Psoas muscle (tissue), 8 donors: ENCODE measurements at places on chromosomes 7 and 10. TPM values are rescaled to one million over a fixed set of nuclear protein-coding genes. Genes with fewer than 3 reads are reported as not detected.

DNA sequence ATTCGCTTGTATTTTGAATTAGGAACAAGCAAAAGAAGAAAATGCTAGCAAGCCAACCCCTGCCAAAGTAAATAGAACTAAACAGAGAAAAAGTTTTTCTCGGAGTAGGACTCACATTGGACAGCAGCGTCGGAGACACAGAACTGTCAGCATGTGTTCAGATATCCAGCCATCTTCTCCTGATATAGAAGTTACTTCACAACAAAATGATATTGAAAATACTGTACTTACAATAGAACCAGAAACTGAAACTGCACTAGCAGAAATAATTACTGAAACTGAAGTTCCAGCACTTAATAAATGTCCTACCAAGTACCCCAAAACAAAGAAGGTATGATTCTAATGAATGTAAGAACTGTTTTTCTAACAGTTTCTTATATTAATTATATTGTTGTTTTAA lies 87.9 kb downstream of the KMT2E start:
- H3K4me1 ChIP-seq, result peaks cover 29% of the 10 kb centered on the region
- H3K36me3 ChIP-seq, result no peaks in the 10 kb centered on the region
- H3K4me3 ChIP-seq, result no peak overlapping the region

DNA sequence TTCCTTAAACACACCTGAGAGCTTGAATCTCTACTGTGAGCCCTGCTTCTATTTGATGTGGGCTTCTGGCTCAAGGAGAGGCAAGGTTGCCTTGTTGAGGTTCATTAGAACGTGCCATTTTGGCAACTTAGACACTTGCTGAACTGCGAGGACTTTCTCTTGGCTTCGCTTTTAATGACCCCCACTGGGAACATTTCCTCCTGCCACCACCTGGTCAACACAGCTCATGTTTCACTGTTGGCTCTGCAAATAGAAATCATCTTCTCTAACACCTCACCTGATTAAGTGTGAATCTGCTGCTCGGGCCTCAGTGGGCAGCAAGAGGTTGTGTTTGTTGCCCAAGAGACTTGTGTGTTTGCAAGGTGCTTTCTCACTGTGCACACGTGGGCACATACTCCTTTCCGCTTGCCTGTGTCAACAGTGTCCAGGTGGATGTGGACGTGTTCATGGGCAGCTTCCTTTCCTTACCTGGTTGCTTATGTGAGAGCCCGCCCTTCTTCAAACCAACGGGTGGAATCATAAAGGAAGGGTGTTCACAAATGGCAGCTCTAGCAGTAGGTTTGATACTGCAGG lies 147.0 kb downstream of the NRP1 start:
- no peaks in the 10 kb centered on the region for H3K4me1 ChIP-seq
- no peak for DNase-seq
- no peaks in the 10 kb centered on the region for H3K27me3 ChIP-seq
- peaks cover 14% of the 10 kb centered on the region for H3K36me3 ChIP-seq

DNA sequence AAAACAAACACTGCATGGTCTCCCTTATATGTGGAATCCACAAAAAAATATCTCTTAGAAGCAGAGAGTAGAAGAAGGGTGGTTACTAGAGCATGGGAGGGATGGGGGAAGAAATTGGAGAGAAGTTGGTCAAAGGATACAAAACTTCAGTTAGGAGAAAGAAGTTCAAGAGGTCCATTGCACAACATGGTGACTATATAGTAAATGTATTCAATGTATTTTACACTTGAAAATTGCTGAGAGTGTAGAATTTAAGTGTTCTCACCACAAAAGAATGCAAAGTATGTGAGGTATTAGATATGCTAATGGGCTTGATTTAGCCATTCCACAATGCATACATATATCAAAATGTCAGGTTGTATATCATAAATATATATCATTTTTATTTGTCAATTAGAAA lies 232.0 kb upstream of the CELF2 start:
- no peaks in the 10 kb centered on the region for H3K4me1 ChIP-seq
- no peak for DNase-seq
- H3K27ac ChIP-seq, result no peak overlapping the region
- no peak overlapping the region for H3K4me3 ChIP-seq
- H3K27me3 ChIP-seq, result no peaks in the 10 kb centered on the region
- H3K36me3 ChIP-seq, result no peaks in the 10 kb centered on the region

DNA sequence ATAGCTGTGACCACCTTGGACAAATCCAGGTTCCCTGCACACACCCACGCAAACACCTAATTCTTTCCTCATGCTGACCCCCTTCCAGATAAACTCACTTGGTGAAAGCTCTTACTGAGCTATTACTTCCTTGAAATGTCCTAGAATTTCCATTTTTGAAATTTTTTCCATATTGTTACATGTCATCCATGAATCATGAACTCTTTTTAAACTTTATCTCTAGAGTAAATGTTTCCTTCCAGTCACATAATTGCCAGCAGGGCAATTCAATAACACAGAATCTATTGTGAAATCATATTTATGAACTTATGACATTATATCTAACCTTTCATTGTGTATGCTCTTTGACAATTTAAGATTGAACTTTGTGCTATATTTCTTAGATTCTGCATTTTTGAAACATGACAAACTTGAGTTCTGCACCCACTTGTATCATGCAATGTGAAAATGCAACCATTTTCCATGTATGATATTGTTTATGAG lies 26.8 kb upstream of the FGL2 start:
- no peak for DNase-seq
- H3K27me3 ChIP-seq, result no peaks in the 10 kb centered on the region
- H3K4me1 ChIP-seq, result no peaks in the 10 kb centered on the region
- no peaks in the 10 kb centered on the region for H3K36me3 ChIP-seq

DNA sequence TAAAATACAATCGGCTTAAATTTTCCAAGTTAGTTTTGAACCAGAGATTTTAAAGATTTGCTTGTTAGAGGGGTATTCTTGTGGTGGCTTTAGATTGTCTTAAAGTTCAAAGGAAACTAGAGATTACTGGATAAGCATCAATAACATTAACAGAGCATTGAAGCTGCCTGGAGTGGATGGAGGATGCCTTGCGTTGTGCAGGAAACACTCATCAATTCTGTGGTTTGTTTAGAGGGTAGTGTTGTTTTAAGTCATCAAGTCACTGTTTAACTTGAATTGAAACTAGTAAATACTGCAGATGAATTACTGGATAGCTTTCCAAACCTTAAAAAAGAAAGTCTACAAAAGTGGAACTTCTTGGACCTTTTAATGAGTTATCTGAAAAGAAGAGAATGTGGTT lies 218.6 kb downstream of the CELF2 start:
- H3K27ac ChIP-seq, result no peak overlapping the region
- no peak overlapping the region for H3K4me3 ChIP-seq
- no peaks in the 10 kb centered on the region for H3K36me3 ChIP-seq

DNA sequence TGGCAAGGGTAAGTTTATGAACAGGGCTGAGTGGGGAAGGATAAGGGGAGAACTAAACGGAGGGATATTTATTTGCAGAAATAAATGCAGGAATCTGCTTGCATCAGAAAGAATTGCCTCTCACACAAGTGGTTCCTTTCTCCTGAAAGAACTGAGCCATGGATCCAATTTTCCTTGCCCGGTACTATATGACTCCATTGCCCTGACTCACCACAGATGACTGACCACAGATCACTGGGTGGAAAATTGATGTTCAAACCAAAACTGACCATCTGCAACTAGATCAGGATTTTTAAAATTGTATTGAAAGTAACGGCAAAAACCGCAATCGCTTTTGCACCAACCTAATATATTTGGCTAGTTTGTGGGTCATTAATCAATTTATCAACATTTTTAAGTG lies 6.2 kb upstream of the MACC1 start:
- no peaks in the 10 kb centered on the region for H3K36me3 ChIP-seq
- no peak for DNase-seq
- no peaks in the 10 kb centered on the region for H3K27me3 ChIP-seq
- H3K4me1 ChIP-seq, result no peaks in the 10 kb centered on the region
- H3K27ac ChIP-seq, result no peak overlapping the region

DNA sequence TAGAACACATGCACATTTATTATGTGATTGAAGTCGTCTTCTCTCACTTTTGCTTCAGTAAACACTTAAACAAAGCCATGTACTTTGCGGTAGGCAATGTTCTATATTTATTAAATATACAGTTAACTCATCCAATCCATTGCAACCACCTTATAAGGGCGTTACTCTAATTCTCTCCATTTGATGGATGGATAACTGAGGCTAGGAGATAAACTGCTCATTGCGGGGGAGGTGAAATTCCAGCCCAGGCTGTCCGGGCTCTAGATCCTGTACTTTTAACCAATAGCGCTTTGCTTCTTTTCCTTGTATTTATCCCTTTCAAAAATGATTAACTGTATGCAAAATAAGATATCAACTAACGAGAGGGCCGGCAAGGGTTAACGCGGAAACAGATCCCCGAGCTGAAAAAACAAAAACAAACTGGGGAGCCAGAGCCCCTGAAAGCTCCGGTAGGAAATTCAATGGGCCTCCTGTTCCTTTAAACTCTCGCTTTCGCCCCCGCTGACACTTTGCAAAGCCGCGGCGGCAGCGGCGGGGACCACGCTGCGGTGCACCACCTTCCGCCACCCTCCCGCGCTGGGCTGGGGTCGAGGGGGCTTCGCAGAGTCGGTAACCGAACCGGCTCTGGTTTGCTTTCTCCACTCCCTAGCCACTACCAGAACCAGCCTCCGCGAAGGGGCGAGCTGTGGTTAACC lies 1.0 kb upstream of the PLXDC2 start:
- no peaks in the 10 kb centered on the region for H3K4me1 ChIP-seq
- DNase-seq, result peak; percentile 47
- peak overlapping the region; percentile 83 for H3K4me3 ChIP-seq
- H3K27me3 ChIP-seq, result no peaks in the 10 kb centered on the region
- no peaks in the 10 kb centered on the region for H3K36me3 ChIP-seq

- H3K4me3 ChIP-seq, result no peak overlapping the region
- H3K36me3 ChIP-seq, result no peaks in the 10 kb centered on the region
- DNase-seq, result peak; percentile 20
- no peaks in the 10 kb centered on the region for H3K27me3 ChIP-seq
These were observed 613.5 kb downstream of the PTPRN2 start for GRCh38 chr7:157973971-157974677.

- no peak overlapping the region for H3K27ac ChIP-seq
- DNase-seq, result no peak
- H3K4me3 ChIP-seq, result no peak overlapping the region
- H3K36me3 ChIP-seq, result no peaks in the 10 kb centered on the region
- no peaks in the 10 kb centered on the region for H3K4me1 ChIP-seq
- peaks cover 4% of the 10 kb centered on the region for H3K27me3 ChIP-seq
These were observed 54.6 kb upstream of the ZNF32 start for GRCh38 chr10:43703286-43703685.

DNA sequence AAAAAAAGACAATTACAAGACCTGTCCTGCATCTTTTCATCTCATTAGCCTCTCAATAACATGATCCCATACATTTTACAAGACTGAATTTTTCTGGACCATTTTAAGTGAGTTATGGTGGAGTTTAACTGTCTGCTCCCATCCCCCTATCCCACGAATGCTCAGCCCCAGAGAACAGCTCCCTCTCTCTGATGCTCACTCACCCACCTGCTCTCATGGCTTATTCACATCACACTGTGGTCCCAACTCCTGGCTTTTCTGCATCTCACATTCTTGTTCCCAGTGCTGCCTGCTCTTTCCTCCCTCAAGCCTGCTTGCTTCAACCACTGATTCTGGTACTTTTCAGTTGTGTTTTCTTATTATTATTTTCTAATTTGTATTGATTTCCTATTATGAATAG lies 20.4 kb upstream of the CCSER2 start:
- H3K4me1 ChIP-seq, result no peaks in the 10 kb centered on the region
- H3K27me3 ChIP-seq, result peaks cover 3% of the 10 kb centered on the region
- no peak overlapping the region for H3K27ac ChIP-seq
- no peak for DNase-seq
- H3K4me3 ChIP-seq, result no peak overlapping the region
- no peaks in the 10 kb centered on the region for H3K36me3 ChIP-seq

DNA sequence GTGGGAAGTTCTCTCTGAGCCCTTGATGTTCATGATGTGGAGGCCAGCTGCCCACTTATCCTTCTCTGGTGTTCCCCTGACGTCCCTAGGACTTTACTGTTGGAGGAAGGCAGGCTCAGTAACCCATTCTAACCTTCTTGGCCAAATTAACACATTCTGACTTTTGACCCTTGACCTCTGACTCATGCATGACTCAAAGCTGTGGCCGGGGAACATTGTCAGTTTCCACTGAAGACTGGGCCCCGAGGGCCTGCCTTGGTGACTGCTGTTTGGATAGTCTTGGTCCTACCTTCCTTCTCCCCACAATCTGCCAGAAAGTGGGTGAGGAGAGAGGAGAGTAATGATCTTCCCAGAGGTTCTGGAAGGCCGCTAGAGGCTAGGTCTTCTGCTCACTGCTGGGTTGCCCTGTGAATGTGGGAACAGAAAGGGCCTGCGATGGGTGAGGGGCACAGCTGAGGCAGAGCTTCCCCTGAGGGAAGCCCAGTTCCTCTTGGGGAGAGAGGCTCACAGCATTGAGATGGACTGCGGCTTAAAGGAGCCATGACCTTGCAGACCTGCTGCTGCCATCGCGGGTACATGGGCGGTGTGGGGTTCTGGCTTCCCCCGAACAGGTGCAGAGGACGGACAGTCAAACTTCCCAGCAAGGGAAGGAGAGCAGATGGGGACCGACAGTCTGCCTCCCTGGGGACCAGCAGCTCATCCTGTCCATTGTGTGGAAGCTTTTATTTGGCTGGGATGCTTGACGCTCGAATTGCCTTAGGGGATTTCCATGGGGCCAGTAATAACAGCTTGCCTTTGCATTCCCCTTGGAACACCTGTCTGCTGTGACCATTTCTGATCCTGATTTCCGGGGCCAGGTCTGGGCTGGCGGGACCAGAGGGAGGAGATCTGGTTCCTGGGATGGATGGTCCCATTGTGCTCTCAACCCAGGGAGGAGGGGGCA lies 43.8 kb downstream of the ADAMTS14 start:
- H3K27me3 ChIP-seq, result no peaks in the 10 kb centered on the region
- DNase-seq, result no peak
- H3K36me3 ChIP-seq, result no peaks in the 10 kb centered on the region

DNA sequence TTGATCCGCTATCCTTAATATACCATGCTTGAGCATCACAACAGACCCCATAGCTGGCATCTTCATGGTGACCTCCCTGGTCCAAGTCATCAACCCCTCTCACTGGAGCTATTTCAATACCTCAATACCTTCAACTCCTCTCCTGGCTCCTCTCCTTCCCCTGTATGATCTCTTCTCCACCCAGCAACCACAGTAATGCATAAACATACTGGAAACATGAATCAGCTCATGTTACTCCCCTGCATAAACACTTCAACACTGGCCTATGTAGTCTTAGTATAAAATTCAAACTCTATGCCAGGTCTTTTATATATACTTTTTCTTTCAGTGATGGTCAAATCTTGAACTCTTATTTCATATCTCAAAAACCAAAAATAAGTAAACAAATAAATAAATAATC lies 31.8 kb upstream of the TMEM273 start:
- no peak for DNase-seq
- no peak overlapping the region for H3K27ac ChIP-seq
- H3K36me3 ChIP-seq, result no peaks in the 10 kb centered on the region
- H3K27me3 ChIP-seq, result no peaks in the 10 kb centered on the region
- no peak overlapping the region for H3K4me3 ChIP-seq

- peak overlapping the region; percentile 95 for H3K27ac ChIP-seq
- H3K4me1 ChIP-seq, result peaks cover 34% of the 10 kb centered on the region
- no peak for DNase-seq
- peak overlapping the region; percentile 94 for H3K4me3 ChIP-seq
- H3K27me3 ChIP-seq, result no peaks in the 10 kb centered on the region
These were observed 80.5 kb upstream of the PRKG1 start for GRCh38 chr10:50993771-50994251.

Gene WDFY4
- 1.3 TPM for total RNA-seq

Gene TMEM140
- total RNA-seq, result 67.0 TPM

Gene GNG11
- total RNA-seq, result 6.3 TPM

Gene HYAL4
- total RNA-seq, result 2.2 TPM
